Hematopoietic multipotent progenitor cell treated with erythropoietin and hydrocortisone succinate and interleukin-3 and kit ligand, for 8 days (in vitro differentiated cells): ENCODE measurements at places on chromosomes 7 and 10.

GRCh38 chr10:96814264-96814663 is 17.8 kb upstream of the LCOR start:
- no peak for DNase-seq

DNA sequence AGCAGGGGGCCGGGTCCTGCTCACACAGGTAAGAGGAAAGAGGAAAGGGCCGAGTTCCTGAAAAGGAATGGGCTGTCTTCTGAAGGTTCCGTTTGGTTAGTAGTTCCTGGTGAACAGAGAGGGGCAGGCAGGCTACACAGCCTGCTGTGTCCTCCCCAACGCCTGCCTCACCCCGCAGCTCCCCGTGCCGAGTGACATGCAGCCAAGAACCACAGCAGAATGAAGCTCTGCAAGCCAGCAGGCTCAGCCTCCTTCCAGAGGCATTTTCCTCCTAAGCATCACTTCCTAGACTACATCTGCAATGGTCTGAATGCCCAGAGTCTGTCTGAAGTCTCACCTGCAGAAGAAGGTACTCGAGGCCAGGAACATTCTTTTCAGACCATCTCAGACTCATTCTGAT is 202.4 kb upstream of the TCERG1L start:
- no peak for DNase-seq

DNA sequence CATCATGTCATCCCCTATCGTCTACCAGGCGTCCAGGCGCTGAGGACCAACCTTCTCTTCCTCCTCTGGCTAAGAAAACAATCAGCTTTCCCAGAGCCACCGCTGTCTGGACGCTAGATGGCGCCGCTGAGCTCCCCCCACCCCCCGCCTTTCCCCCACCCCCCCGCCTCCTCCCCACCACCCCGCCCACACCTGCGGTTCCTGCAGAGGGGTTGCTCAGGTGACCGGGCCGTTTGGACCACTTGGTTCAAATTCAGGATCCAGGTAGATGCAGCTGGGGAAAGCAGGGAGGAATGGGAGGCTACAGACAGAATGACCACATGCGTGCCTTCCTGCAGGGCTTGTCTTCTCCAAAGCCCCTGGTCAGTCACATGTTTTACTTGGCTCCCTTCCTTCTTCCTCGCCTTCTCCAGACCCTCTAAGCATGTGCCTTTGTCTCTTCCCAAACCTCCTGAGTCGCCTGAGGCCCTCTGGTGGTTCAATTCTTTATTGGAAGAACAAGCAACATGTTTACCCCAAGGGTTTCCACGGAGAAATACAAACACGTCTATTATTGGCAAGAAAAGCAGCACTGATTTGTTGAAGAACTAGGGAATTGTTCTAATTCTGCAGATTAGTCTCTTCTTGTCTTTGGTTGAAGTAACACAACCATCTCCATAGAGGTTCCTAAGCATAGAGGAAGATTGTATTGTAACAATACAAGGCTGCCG is 24.7 kb downstream of the AOC1 start:
- DNase-seq: peak; percentile 75

GRCh38 chr10:46255801-46256747 is 30.7 kb upstream of the ANTXRL start:
- peak; percentile 54 for DNase-seq

DNA sequence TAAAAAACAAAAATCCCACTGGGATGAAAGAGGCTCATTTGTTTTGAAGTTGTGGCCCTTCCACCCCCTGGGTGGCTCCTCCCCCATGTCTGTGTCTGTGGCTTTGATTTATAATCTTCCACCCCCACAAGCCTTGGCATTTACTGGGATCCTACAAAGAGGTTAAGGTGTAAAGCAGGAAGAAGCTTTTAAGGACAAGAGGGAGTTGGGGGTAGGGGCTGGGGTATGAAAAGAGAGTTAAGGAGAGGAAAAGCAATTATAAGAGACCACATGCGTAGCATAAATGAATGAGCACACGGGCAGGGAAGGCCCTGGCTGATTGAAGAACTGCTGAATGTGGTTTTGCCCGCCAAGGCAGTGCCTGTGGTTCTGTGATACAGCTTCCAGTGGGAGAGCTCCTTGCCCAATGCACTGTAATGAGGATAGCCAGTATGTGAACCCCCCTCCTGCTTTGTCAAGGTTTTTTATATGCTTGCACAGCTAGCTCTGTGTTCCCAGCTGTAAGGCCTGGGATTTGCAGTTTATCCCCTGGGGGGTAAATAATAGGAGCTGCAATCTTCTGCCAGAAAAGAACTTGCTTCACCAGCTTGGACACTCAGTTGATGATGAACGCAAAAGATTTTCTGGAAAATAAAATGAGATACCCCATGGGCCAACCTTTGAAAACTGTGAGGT is 34.7 kb upstream of the KMT2E start:
- no peak for DNase-seq

- DNase-seq: no peak
Observed at GRCh38 chr10:49005270-49005669, 65.6 kb upstream of the LRRC18 start.

- no peak for DNase-seq
Observed at GRCh38 chr10:78764846-78765430, 303.8 kb upstream of the ZMIZ1 start.

DNA sequence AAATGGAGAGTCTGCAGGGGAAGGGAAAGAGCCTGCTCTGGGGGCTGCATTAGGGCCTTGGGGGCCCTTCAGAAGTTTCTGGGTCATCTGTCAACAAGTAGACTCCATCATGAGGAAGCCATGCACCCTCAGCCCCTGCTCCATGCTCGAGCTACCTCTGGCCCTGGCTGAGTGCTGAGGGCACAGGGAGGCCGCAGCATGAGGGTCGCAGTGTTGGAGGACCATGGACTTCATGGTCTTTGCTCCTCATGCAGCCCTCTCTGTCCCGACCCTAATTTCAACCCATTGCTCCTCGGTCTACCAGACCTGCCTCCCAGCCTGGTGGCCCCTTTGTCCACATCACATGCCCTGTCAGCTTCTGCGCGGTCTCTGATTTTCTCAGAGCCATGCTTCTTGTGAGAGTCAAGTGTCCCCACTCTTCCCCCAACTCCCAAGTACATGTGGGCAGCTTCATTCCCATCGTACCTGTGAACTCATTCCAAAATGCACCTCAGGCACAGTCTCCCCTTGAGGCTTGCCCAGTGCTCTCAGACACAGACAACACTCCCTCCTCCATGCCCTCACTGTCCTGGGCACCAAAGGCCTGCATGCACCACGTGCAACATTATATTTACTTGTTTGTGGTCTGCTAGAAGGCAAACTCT is 14.7 kb downstream of the ZNF488 start:
- DNase-seq: no peak

GRCh38 chr10:125084614-125085257 is 75.6 kb downstream of the CTBP2 start:
- no peak for DNase-seq

GRCh38 chr10:93766918-93767317 is 9.2 kb downstream of the LGI1 start:
- DNase-seq: no peak

DNA sequence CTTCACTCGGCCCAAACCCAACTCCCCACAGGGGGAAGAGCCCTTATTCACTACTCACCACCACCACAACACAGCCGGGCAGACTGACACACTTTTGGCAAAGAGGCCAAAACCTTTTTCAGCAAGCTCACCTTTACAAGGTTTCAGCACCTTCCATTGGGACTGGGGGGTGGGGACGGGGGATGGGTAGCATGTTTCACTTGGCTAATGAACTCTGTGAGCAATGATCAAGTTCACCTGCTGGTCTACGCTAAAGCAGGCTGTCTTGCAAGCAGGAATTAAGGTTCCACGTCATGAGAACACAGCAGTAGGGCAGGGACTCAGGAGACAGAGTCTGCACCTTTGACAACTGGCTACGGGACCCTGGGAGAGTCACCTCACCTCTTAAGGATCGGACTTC is 7.0 kb downstream of the FAM53B start:
- DNase-seq: no peak

DNA sequence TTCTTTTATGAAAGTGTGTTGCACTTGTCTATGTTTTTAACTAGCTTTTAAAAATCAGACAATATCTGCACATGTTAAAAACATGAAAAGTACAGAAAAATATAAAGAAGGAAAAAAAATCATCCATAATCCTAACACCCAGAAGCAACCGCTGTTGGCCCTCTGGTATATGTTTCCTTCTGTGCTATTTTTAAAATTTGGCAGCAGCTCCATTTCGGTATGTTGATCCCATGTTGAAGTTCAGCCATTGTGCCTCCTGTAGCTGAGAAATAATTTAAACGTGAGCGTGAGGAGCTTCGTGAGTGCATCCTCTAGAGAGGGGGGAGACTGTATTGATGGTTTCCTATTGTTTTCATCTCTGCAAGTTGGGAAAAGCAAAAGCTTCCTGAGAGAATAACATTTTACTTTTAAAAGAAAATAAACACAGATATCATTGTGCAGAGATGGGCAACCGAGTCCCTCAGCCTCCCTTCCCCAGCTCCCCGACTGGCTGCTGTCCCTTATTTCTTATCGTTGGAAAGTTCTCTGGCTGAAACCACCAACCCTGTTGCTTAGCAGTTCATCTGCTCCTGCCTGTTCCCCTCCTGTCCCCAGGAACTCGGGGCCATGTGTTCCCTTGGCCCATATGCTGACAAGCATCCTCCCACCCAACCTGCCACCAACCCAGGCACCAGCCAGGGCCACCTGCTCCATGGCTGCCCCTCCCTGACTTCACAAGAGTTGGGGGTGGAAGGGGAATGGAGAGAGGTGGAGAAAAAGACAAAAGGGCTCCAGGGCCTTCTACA is 499.1 kb upstream of the PODXL start:
- DNase-seq: no peak

- no peak for DNase-seq
Observed at GRCh38 chr10:57664815-57665214, 602.9 kb downstream of the IPMK start.
